ENCODE measurements at places on chromosomes 3 and 15. TPM values are rescaled to one million over a fixed set of nuclear protein-coding genes. Genes with fewer than 3 reads are reported as not detected.

GRCh38 chr15:64596701-64597476 lies 136.5 kb downstream of the ZNF609 start:
- H3K27ac ChIP-seq, result peak overlapping the region; percentile 69
- no peaks in the 10 kb centered on the region for H3K27me3 ChIP-seq
- no peaks in the 10 kb centered on the region for H3K36me3 ChIP-seq
- peak overlapping the region; percentile 52 for H3K4me3 ChIP-seq
- peak; percentile 72 for DNase-seq

DNA sequence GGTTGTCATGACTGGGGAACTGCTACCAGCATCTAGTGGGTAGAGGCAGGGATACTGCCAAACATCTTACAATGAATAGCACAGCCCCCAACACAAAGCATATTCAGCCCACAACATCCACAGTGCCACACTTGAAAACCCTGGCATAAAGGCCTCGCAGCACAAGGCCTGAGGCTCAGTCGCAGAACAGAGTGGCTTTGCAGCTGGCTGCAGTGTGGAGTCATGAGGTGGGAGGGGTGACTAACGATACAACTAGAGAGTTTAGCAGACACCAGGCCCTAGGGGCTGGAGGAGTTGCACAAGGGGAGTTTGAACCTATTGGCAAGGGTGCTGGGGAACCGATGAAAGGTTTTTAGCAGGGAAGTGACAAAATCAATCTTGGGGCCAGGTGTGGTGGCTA lies 32.1 kb downstream of the GRK7 start:
- H3K27ac ChIP-seq, result no peak overlapping the region
- no peaks in the 10 kb centered on the region for H3K36me3 ChIP-seq
- DNase-seq, result no peak
- H3K4me3 ChIP-seq, result no peak overlapping the region
- H3K27me3 ChIP-seq, result no peaks in the 10 kb centered on the region

SERPINI2 gene
- not detected for total RNA-seq

WDR93 gene
- total RNA-seq, result not detected

RMDN3 gene
- total RNA-seq, result 7.8 TPM
